ENCODE measurements at places on chromosomes 5 and 9.

DNA sequence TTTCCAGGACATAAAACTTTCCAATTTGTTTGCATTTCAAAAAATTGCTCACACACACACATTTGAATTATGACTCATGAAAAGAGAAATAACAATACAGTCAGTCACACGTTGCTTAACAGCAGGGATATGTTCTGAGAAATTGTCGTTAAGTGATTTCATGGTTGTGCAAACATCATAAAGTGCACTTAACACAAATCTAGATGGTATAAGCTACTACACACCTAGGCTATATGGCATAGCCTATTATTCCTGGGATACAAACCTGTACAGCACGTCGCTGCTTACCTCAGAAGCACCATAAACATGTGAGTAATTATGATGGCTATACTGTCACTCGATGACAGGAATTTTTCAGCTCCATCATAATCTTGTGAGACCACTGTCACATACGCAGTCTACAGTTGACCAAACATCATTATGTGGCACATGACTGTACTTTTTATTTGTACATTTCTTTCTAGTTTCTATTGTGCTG, 378.2 kb downstream of the ACTL7B start:
- DNase-seq, result no peak

DNA sequence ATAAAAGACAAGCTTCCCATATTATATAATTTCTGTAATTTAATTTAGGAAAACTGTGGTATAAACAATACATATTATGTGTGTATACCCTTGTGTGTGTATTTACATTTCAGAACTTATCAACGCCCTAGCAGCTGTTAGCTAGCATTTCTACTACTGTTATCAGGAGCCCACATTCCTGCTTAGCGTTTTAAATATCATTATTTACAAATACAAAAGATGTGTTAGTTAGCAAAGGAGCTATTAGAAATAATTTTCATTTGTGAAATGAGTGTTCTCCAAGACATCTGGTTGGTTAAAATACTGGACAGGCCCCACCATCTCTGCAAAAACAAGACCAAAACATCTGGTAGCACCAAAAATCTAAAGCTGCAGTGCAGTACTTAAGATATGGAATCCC, 48.0 kb downstream of the EPB41L4A start:
- DNase-seq, result no peak

DNA sequence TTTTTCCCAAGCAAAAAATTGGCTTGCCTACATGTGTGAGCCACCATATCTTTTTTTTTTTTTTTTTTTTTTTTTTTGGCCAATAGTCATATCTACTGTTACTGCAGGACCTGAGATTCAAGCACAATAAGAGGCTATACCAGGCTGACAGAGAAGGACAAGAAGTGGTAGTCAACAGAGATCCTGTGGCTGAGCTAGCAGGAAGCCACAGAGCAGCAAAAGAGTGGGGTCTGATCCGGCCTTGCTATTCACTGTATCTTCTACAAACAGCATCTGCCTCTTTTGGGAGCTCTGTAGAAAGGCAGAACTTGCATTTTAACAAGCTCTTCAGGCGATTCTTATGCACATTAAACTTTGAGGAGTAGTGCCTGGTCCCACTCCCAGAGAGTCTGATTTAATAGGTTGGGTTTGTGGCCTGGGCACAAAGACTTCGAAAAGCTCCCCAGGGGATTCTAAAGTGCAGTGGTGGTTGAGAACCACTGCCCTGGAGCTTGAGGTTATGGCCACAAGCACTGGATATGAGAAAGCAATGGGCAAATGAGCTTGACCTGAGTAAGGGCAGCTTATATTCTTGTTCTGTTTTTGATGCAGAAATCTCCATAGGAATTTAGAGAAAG, 162.8 kb downstream of the PIK3R1 start:
- DNase-seq, result no peak

DNA sequence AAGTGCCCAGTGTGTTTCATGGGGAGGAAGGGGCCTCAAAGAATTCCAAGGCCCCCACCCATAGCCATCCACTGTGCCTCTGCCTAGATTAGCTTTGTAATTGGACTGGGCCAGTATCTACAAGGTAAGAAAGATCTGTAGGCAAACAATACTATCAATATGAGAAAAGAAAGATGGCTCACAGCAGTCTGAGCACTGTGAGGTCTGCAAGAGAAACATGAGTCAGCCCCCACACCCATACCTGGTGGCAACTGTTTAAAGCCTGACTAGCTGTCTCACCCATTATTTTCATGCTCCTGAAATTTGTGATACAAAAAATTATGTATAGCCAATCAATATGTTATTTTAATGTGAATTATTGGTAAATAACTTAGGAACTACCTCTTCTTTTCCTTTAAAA, 10.0 kb upstream of the ZNF483 start:
- no peak for DNase-seq

DNA sequence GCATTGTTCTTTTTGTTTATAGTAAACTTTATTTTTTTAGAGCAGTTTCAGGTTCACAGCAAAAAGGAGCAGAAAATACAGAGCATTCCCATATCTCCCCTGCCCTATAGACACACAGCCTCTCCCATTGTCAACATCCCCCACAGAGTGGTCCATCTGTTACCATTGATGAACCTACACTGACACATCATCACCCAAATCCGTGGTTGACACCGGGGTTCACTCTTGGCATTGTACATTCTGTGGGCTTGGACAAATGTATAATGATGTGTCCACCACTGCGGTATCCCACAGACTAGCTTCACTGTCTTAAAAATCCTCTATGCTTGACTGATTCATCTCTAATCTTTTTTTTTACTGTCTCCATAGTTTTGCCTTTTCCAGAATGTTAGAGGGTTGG, 120.7 kb upstream of the SPATA31C2 start:
- DNase-seq, result no peak

DNA sequence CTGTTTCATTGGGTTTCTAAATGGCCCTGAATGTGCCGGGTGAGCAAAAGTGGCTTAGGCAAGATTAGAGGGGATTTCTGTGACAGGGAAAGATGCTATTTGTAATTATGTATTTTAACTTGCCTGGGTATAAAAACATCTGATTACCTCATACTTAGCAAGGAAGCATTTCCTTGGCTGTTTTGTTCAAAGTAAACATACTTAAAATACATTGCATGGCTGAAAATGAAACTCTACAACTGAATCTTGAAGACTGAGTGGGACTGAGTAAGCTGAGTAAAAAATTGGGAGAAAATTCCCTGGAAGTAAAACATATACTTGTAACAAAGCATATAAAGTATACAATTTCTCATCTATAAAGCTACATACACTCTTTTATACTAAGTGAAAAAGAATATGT, 197.5 kb downstream of the IRX1 start:
- no peak for DNase-seq

DNA sequence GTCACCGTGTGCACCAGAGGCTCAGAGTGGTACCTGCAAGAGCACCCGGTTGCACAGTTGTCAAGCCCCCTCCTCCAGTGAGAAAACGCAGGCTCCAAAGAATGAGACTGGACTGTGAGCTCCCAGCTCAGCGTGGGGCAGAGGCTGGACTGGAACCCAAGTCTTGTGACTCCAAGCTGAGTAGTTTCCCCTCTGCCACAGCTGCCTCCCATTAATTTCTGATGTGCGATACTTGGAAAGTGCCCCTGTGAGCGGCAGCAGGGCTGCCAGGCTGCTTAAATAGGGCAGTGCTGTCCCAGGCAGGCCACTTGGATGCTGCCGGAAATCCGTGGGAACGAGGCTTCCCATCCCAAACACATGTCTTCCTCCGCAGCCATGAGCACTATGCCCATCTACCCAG, 62.2 kb upstream of the ANGPTL2 start:
- DNase-seq, result no peak

DNA sequence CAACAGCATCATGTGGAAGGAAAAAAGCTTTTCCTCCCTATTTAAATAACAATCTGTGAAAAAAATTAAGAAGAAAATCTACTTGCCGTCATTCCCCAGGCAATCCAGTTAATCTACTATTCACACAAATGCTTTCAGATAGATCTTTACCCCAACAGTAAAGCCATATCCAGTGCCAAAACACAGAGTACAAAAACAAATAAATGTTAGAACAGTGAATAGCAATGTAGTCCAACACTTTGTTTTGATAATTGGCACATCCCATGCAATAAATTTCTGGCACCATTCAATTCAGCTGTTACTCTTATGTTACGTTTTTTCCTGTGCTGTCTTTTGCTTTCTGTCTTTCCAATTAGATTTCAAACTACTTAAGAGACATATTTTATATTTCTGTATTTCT, 2245.5 kb upstream of the WWC1 start:
- DNase-seq, result no peak

GRCh38 chr5:156154757-156155156, 172.2 kb upstream of the SGCD start:
- no peak for DNase-seq

- DNase-seq, result no peak
Measured at GRCh38 chr9:135818718-135819475, 88.4 kb downstream of the CAMSAP1 start.

- DNase-seq, result no peak
Measured at GRCh38 chr5:133309166-133309795, 257.5 kb downstream of the HSPA4 start.

GRCh38 chr9:134880484-134881312, at the start of gene FCN2:
TSS of gene FCN2 (plus strand) at chr9:134880810. CDS start at chr9:134880822, 12 bp downstream.
- DNase-seq, result no peak

DNA sequence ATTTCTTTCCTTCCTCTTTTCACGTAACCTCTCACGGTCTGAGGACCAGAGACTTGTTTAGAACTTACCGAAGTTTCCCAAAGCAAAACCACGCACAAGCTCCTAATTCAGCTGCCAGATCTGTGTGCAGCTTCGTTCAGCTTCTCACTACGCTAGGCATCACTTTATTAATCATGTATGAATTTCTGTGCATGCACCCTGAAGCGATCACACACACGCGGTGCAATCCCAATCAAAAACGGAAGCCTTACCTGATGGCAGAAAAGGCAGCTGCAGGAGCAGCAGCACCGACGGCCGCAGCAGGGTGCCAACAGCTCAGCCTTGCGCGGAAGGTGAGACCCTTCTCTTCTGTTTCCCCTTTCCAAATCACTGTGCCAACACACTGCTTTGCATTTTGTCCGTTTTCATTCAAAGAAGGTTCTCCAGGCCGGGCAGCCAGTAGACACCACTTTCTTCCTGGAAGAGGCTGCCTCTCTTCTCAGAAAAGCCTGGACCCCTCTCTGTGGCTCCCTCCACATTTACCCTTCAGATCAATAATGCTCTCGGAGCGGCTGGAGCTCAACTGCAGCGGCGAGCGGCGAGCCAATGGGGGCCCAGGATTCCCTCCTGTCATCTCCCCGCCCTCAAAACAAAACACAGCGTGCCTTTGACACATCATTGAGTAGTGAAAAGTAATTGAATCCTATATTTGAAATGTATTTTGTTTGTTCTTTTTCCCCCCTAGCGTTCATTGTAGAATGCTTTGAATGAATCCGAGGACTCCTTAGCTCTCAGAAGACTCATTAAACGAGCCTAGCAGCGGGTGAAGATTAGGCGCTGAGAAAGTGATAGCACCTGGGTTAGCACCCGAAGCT, at the start of gene CDH12:
Gene CDH12 (minus strand): TSS at position 538 of the 854 bp plus-strand sequence.
- DNase-seq, result no peak

DNA sequence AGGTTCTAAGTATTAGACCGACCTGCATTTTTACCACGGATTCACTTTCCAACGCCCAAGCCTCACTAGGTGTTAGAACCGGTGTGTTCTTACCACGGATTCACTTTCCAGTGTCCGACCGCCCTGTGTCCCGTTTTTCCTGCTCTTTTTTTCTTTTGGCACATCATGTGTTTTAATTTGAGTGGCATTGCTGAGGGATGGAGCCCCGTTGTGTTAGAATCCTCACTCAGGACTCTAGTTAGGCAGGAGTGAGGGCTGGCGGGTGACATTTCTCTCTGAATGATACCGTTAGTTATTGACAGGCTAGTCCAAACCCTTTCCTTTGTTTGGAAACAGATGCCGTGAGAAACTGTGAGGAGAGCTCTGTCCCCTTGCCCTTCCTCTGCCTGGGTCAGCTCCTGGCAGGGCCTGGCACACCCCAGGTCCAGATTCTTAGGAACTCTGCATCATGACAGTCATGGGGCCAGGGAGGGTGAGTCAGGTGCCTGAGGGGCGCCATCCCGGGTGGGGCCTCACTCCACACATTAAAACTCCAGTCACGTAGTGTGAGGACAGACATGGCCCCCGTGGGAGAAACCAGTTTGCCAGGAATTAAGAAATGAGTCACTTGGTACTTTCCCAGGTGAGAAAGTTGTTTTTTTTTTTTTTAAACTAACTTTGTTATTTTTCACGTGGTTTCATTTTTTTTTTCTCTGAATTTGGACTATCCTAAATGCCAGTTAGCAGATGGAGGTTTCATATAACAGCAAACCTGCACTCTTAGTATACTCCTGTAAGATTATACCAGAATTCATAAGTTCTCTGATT, 15.8 kb downstream of the EXOC3 start:
- no peak for DNase-seq

- no peak for DNase-seq
Measured at GRCh38 chr9:93612796-93613154, 36.4 kb downstream of the PHF2 start.

- no peak for DNase-seq
Measured at GRCh38 chr5:116035123-116035522, 2.9 kb downstream of the ARL14EPL start.

Measured in CD14-positive monocyte (primary cell).